ENCODE measurements at places on chromosomes 2 and 18.

DNA sequence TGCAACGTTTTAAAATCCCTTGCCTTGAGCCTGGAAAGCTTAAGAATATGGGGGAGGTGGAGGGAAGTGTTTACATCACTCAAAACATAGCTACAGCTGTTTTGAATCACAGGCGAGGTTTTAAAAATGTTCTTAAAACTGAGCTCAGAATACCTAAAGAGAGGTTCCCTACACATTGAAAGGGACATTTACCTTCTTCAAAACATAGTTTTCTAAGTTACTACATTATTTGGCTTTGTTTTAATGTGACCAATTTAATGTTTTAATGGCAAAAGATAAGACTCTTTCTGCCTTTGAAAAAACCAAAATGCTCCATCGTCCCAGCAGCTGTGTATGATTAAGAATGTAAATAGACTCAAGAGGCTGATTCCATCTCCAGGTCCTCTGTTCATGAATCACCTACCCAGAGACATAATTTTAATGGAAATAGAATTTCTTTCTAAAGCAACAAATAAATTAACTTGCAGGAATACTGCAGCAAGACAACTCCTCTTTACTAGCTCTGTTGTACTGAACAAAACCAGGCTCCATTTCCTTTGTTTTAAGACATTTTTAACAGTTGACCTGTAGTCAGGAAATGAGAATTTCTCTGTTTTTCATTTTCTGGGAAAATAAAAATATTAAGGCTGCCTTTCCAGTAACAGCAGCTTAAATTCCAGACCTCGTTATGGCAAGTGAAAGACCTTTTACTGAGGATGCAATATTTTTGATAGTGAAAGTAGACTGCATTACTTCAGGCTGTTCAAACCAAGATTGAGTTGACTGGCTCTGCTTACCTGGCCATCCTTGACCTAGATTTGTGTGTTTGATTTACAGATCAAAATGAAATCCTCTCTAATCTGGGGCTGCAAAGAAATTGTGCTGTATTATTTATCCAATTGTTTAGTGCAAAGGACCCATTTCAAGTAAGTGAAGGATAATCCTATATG, 33.7 kb upstream of the WDR75 start:
- no peak for DNase-seq

GRCh38 chr2:126796931-126797621, 101.6 kb upstream of the TEX51 start:
- DNase-seq = no peak

DNA sequence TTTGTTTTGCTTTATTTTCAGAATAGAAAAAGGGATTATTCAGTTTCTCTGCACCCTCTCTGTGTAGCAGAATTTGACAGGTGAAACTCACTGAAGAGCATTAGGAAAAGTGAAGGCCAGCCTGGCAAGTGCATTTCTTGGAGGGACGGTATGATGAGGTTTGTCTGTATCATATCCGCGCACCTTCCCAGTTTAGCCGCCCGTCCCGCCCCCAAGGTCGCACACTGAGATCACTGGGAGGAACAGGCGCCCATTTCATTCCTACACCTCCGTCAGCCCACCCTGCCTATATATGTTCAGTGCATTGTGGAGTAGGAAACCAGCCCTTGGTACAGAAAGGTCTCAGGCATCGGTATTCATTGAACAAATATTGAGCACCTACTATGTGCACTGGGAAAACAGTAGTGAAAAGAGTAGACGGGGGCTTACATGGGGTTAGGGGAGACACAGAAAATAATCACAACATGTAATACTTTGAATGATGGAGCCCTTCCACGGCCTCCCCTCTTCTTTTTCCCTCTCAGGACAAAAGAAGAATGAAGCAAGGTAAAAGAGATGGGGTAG, 678 bp upstream of the FECH start:
- DNase-seq = no peak

GRCh38 chr2:206296128-206296527, 21.7 kb downstream of the ZDBF2 start:
- peak; percentile 84 for DNase-seq

DNA sequence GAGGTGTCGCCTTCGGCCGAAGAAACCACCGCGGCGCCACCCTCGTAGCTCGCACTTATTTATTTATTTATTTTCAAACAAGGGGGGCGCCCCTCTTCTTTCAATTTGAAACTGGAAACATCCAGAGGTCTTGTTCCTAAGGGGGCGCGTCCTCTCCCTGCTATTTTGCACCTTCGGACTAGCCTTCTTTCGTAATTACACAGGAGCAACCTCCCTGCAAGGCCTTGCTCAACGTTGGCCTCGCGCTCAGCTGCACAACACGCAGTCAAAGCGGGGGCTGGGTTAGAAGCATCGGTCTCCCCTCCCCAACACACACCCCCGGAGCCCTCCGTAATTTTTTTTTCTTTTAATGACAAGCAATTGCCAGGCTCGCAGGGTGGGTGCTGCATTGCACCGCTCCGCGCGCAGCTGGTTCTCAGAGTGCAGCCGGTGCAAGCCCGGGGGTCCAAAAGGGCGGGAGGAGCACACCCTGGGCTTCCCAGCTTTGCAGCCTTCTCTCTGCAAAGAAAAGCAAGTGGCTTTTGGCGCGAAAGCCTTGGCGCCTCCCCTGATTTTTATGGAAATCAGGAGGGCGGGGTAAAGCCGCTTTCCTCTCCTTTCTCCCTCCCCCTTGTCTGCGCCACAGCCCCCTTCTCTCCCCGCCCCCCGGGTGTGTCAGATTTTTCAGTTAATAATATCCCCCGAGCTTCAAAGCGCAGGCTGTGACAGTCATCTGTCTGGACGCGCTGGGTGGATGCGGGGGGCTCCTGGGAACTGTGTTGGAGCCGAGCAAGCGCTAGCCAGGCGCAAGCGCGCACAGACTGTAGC, at the start of gene MYCN:
MYCN (plus strand) TSS at position 697 of the 807 bp plus-strand sequence. CDS start 1,515 bp downstream, outside the sequence.
- no peak for DNase-seq

- no peak for DNase-seq
Measured at GRCh38 chr2:207697411-207697810, 14.0 kb upstream of the CCNYL1 start.

GRCh38 chr18:45712061-45712460, 11.9 kb upstream of the SLC14A1 start:
- DNase-seq = no peak

GRCh38 chr18:70431203-70431624, 142.4 kb downstream of the SOCS6 start:
- no peak for DNase-seq

GRCh38 chr2:213243189-213244044, 40.8 kb upstream of the SPAG16 start:
- no peak for DNase-seq

GRCh38 chr2:74102516-74102915, 45.2 kb downstream of the BOLA3 start:
- no peak for DNase-seq

GRCh38 chr2:236943841-236944513, 141.7 kb upstream of the COPS8 start:
- no peak for DNase-seq

DNA sequence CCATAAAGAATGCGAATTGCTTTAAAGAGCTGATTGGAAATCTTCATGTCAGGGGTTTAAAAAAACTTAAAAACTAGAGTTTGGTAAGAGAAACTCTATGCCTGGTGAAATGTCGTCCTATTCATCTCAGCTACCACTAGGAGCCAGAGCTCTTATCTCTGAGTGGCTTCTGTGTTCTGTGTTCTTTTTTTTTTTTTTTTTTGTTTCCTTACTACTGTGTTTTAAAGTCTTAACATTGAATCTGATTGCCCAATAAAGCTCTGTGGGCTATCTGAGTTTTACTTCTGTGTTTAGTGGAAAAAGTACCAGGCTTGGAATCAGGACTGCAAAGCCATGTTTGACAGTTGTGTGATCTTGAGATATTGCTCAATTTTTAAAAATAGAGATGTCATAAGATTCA, 494.8 kb downstream of the RIT2 start:
- no peak for DNase-seq

DNA sequence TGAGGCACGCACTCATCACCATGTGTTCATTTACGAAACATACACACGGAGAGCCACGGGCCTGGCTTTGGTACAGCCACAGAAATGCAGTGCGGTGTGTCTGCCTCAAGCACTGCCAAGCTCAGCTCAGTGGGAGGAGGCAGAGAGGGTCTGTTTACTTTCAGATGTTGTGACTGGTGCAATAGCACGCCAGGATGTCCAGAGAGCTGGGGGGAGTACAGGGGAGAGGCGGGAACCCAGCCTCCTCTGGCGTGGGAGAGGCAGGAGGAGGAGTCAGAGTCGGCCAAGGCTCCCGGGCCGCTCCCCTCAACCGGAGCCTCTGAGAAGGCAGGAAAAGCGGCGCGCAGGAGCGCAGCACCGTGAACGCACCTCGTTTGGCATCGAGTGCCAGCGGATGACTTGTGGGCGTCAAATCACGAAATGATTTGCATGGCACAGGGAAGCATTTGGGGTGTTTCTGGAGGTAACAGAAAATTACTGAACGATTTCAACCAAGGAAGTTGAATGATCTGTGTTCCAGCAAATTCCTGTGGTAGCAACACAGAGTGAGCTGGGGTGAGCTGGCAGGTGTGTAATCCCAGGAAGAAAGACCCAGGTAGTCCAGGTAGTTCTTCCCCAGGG, 143.0 kb downstream of the ZNF516 start:
- no peak for DNase-seq

- no peak for DNase-seq
Measured at GRCh38 chr2:239252801-239253200, 148.0 kb downstream of the HDAC4 start.

GRCh38 chr18:46069524-46069923, 2.5 kb downstream of the PSTPIP2 start:
- DNase-seq = no peak

GRCh38 chr2:198909525-198910267, 548.0 kb downstream of the SATB2 start:
- DNase-seq = no peak

- peak; percentile 81 for DNase-seq
Measured at GRCh38 chr18:51195451-51196117, 1.9 kb downstream of the MEX3C start.

DNA sequence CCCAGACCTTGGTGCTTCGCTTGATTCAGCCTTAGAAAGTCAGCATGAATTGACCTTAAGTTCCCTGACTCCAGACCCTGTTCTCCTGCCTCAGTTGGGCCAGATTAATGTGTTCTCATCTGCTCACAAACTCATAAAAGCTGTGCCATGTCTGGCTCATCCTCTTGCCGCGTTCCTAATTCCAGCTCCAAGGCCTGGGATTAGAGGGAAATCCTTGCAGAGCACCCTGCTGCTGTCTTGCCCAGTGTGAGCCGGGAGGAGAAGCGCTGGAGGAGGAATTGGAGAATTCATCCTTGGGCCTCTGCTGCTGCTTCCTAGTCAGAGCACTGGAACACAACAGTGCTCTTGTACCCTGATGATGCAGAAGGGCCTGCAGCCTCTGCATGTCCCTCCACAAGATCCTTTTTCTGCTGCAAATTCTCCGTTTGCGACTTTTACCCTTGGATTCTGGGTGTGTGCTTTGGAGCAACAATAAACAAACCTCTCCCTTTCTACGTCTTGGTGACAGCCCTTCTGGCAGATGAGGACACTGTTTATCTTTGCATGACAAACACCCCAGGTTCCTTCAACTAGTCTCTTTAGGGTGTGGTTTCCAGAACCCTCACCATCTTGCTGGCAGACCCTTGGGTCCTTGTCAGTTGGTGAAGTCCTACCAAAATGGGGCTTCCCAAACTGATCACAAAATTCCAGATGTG, 46.9 kb upstream of the CNGA3 start:
- DNase-seq = no peak

All from RKO (cell line).